ENCODE measurements at places on chromosomes 6 and 20. TPM values are rescaled to one million over a fixed set of nuclear protein-coding genes. Genes with fewer than 3 reads are reported as not detected.

Gene SMPDL3A
- total RNA-seq, result 13.4 TPM

Gene COL21A1
- not detected for total RNA-seq

- no peak for DNase-seq
These were observed 159.8 kb downstream of the RPS12 start for GRCh38 chr6:132974122-132974521.

DNA sequence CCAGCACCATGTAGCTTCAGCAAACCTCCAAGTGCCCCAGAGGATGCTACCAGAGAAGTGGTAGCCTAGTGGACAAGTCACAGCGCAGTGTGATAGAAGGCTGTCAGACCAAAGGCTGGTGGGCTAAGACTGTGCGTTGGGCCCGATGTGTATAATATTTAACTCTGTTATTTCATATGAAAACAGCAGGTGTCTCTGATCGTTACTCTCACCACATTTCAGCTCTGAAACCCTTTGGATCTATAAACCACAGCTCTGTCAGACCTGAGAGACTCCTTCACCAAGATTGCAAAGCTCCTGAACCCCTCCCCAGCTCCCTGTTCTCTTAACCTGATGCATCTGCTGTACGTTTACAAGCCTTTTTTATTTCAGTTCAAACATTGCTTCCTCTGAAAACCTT, 43.8 kb downstream of the ISM1 start:
- no peak for DNase-seq

GRCh38 chr6:17494177-17494576, 100.8 kb downstream of the CAP2 start:
- DNase-seq, result no peak

DNA sequence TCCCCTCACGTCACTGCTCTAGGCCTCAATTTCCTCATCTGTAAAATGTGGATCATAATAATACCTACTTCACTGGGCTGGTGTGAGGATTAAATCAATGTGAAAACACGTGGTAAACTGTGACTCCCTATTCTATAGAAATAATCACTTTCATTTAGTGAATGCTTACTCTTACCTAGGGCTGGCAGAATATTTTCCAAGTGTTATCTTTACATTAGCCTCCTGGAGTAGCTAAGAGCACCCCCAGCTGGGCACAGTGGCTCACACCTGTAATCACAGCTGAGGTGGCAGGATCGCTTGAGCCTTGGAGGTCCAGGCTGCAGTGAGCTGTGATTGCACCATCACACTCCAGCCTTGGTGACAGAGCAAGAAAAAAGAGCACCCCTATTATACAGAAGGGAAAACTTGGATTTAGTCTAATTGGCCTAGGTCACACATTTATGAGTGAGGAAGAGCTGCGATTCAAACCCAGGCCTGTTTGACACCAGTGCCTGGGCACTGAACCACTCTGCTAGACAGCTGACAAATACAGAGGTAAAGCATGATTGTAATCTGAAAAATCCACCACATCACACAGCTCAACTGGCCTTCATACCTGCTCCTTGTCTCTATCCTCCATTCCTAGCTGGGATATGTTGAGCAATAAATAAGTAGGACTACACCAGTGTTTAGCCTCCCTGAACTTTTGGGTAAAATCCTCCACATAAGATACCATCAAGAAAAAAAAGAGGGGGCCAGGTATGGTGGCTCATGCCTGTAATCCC, 1.4 kb upstream of the SNTA1 start:
- DNase-seq, result no peak

DNA sequence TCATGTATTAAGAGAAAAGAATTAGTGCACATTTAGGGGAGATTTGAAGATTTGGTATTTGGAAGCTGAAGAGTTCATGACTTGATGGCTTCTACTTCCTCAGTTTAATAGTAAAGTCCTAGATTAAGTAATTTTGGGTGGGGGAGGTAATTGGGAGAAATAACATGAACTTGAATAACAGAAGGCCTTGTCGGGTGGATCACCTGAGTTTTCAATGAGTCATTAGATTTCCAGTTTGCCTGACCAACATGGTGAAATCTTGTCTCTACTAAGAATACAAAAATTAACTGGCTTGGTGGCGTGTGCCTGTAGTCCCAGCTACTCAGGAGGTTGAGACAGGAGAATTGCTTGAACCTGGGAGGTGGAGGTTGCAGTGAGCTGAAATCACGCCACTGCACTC, 181.0 kb downstream of the GJA1 start:
- DNase-seq, result no peak

DNA sequence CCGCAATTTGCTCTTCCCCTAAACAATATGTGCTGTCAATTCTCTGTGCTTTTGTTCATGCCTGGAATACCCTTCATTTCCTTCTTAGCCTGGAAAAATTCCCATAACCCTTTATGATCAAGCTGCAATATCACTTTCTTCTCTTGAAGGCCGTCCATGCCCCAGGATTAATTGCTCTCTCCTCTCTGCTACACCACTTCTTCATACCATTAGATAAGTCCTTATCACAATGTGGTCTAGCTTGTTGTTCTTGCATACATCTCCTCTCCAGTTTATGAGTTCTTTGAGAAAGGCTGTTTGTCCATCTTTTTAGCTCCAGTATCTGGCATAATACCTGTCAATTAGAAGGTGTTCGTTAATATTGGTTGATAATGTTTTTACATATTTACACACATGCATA, 111.2 kb upstream of the SAMD5 start:
- DNase-seq, result no peak

DNA sequence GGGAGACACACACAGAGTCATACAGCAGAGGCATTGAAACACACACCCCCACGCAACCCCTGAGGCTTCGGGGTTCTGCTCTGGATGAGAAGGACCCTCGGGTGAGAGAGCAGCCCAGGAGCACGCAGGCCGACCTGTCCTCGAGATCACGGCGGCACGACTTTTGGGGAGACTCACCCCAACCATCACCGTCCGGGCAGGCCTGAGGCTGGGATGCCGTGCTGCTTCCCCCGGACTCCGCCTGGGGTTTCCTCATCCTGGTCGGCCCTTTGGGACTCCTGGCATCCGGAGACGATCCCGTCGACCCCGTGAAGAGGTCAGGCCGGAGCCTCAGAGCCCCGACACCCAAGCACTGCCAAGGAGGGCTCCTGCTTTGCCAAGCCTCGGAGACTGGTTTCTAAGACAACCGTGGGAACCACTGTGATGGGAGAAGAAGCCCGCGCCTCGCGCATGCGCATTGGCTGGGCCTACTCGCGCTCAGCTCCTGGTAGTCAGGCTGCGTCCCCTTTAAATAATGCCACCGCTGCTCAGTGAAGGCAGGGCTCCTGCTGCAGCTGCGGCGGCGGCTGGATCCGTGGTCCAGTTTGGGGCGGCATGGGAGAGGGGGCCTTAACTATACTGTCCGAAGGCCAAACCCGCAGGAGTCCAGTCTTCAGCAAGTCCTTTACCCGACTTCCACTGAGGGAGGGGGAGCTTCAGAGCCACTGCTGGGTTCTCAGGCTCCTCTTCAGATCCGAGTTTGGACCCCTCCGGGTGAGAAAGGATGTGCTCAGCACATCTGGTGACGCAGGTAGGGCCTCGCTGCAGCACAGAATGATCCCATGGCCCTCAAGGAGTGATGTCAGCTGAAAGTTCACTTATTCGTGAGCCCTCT, 171.4 kb upstream of the ZNF337 start:
- peak; percentile 81 for DNase-seq

- peak; percentile 59 for DNase-seq
These were observed 16.5 kb downstream of the REPS1 start for GRCh38 chr6:138971601-138972000.

All from GM23248 (cell line).